ENCODE measurements at places on chromosomes 12 and 14.

DNA sequence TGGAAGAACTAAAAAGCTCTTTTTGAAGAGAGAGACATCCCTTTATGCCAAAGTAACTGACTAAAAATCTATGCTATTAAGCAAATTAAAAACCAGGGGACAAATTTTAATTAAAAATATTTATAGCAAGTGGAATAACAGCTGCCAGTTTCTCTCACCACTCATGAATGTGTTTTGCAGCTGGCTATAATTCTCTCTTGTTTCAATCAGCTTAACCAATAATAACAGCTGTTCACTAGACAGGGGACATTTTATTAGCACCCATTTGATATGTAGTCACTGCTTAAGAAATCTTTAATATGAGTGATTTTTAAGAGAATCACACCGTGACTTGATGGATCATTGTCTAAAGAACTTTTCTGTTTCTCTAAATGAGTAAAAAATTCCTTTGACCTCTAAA, 34.2 kb upstream of the KRR1 start:
- no peak for DNase-seq

DNA sequence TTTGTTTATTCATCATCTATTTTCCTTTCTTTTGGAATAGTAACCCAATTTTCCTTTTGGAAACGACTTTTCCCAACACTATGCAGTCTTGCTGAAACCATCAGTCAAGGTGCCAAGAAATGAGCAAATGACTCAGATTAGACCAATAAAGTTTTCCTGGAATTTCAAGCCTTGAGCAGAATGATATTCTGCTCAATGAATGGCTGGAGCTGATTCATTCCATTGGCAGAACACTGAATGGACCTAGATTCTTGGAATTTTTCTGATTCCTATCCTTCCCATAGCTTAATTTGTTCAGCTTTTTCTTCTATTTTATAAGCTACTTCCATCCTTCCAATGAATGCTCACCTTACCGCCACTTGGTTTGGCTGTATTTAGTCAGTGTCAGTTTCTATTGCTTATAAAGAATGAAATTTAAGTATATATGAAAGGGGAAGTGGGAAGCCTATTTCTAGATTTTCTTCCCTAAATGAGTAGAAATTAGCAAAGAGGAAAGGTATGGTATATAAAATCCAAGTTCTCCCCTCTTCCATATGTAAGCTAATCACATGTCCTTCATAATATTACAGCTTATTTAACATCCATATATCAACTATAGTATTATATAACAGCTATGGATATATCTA, 89.0 kb downstream of the C14orf39 start:
- DNase-seq, result no peak

DNA sequence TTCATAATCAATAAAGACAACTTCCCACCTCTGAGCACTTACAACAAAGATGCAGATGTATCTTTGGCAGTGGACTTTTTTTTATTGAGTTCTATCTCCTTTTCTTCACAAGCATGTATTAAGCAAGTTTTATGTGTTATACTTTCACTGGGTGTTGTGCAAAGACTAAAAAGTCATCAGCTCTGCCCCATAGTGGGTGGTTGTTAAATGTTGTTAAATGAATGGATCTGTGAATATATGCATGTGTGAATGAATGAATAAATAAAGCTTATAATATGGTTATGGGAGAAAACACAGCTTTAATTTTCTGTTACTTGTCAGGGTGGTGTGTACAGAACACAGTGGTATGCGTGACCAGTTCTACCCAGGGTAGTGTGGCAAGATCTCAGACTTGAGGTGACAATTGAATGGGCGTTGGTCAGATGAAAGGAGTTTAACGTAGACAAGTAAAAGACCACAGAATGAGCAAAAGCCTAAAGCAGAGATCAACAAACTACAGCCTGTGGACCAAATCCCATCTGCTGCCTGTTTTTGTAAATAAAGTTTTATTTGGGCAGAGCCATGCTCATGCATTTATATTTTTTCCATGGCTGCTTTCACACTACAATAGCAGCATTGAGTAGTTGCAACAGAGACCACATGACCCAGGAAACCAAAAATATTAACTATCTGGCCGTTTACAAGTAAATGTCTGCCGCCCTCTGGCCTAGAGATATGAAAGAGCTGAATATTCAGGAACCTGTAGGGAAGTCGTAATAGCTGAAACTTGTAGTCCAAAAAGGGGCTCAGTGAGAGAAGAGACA, 207.4 kb upstream of the EEA1 start:
- no peak for DNase-seq

DNA sequence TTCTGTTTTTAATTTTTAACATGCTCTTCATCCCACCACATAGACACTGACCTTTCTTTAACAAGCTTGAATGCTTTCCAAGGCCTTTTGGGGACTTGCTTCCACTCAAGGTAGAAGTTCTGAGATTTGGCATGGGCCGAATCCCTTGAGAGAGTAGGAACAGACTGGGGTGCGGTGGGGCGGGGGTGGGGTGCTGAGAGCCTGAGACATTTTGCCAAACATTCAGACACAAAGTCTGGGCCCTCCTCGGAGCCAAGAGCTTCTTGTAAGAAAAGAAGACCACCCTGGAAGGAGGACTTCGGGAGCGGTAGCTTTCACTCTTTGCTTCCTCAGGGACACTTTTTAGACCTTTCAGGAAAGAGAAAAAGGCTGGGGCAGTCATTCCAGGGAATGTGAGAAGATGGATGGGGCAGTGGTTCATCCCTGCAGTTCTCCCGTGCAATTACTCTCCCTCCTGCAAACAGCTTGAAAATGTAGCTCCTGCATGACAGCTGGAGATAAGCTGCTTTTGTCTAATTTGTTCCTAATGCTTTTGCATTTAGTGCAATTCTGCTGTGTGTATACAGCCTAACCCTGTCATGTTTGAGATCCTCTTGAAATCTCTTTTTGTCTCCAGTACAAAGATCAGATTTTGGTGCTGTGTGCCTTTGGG, 16.3 kb upstream of the MYO1H start:
- no peak for DNase-seq

DNA sequence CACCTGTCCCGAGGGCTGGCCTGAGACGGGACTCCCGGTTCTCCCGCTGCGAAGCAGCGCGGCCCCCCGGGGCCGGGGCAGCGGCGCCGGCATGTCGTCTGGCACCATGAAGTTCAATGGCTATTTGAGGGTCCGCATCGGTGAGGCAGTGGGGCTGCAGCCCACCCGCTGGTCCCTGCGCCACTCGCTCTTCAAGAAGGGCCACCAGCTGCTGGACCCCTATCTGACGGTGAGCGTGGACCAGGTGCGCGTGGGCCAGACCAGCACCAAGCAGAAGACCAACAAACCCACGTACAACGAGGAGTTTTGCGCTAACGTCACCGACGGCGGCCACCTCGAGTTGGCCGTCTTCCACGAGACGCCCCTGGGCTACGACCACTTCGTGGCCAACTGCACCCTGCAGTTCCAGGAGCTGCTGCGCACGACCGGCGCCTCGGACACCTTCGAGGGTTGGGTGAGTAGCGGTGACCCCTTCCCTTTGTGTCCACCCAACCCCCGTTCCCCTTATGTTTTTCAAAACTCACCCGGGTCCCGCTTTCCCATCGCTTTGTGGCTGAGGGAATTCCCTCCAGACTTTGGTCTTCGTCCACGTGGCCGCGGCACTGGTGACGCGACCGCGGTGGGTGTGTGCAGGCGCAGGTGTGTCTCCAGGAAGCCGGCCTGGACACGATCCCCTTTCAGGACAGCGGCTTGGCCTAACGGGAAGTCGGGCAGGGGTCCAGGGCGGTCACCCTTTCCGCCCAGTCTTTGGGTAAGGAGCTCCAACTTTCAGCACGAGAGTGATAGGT, 826 bp downstream of the PRKCH start:
- peak; percentile 50 for DNase-seq

DNA sequence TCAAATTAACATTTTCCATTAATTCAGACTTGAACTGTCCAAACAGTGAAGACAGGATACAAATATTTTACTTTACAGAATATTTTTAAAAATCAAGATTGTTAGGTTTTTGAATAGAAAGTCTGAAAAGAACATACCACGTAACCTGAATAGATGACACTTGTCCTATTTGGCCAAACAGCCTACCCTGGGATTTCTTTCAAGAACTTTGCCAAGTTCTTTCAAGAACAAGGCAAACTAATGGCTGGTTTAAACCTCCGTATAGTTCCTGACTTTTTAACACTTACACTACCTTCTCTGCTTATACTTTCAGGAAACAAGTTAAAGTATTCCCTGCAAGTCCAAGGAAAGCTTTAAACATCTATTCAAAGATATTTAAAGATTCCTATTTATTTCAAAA, 35.0 kb downstream of the MAP4K5 start:
- no peak for DNase-seq

- no peak for DNase-seq
These were observed 183.7 kb downstream of the BMP4 start for GRCh38 chr14:53772936-53773335.

DNA sequence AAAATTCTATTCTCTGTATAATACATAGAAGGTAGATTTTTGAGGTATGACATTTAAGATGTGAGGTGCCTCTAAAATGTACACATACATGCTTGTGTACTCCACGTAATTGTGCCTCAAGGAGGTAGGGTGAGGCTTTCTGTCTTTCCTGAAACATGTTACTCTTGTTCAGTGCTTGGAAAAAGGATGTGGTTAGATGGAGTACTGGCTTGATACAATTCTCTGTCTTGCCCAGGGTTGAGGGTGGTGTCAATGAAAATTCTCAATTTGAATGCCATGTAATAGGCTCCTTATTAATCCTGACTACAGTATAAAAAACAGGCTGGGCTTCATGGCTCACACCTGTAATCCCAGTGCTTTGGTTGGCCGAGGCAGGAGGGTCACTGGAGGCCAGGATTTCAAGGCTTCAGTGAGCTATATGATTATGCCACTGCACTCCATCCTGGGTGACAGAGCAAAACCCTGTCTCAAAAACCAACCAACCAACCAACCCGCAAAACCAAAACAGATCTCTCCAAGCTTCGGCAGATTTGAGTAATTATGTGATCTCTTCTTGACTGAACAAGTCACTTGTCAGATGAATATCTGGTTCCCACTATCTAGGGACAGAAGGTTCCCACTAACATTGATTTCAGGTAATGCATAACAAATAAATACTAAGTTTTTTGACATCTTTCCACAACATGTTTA, 41.6 kb downstream of the RCOR1 start:
- peak; percentile 20 for DNase-seq

GRCh38 chr12:19387161-19387560, 52.1 kb upstream of the AEBP2 start:
- DNase-seq, result no peak

DNA sequence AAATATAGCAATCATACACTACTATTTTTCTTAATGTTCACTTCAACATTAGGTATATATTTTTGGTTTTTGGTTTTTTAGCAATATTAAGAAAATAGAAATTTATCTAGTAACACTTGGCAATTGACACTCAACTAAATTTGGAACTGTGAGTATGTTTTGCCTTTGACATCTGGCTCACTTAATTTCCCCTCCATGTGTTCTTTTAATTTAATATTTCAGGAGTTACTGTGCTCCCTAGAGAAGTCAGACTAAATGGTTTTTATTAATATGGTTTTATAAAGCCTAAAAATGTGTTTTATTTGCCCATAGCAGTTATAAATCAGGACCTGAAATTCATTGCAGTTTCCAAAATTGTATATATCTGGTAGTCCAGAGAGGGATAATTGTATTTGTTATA, 175.3 kb upstream of the AVPR1A start:
- no peak for DNase-seq

DNA sequence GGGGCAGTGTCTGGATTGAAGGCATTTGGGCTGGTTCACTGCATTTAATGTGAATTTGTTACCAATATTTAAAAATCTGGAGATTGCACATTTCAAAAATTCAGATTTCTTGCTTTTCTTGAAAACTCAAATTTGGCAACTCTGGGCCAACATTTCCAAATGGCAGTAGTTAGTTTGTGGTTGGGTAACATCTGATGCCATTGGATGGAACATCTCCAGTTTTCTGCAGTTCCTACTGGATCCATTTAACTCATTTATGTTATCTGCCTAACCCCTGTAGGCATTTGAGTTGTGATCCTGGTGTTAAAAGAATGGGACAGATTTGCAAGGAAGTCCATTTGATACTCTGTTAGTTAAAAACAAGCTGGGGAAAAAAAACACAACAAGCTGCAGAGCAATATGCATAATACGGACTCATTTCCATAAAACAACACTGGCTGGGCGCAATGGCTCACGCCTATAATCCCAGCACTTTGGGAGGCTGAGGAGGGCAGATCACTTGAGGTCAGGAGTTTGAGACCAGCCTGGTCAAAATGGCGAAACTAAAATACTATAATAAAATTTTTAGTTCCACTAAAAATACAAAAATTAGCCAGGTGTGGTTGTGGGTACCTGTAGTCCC, 7.9 kb downstream of the EIF2B2 start:
- no peak for DNase-seq

GRCh38 chr14:99763527-99764221, 29.5 kb upstream of the EML1 start:
- no peak for DNase-seq

DNA sequence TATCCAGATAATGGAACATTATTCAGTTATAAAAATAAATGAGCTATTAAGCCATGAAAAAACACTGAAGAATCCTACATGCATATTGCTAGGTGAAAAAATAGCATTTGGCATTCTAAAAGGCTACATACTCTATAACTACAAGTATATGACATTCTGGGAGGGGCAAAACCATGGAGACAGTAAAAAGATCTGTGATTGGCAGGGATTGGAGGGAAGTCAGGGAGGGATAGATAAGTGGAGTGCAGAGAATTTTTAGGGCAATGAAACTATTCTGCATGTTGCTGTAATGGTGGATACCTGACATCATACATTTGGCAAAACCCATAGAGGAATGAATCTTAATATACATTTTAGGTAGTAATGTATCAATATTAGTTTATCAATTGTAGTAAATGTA, 63.1 kb upstream of the SLC38A2 start:
- no peak for DNase-seq

- DNase-seq, result peak; percentile 73
These were observed 514 bp downstream of the FBXO34 start for GRCh38 chr14:55271572-55272298.

DNA sequence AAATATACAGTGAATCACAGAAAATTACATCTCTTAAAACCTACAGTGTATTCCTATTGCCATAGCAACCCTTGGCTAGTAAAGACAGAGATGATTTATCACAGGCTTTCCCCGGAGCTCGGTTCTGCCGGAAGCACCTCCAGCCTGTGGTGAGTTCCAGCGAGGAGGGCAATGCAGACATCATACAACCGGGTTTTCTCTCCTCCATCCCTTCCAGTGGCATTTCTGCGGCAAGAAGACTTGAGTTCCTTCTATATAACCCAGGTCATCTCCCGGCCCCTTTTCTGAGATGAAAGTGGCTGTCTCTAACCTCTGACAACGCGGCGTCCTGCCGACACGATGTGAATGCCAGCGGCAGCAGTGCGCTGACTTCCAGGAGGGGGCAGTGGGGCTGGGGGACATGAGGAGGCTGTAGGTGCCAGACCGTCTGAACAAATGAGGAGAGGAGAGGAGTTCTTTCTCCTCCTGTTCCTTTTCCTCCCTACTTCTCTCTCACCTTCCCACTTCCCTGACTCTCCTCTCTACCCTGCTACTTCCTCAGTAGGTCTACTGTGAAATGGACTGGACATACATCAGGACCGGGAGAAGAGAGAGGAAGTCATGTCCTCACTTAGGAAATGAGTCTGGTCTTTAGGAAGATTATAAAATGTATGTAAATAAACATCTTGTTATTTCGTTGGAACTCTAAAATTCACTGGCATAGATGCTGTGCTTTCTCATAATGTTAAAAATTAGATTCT, 68.6 kb upstream of the MAX start:
- DNase-seq, result peak; percentile 78

GRCh38 chr14:89628521-89628920, 211.5 kb upstream of the FOXN3 start:
- no peak for DNase-seq
